NCI-H446 treated with DMSO at 0.1 percent for 48 hours (cell line): ENCODE measurements at places on chromosomes 11 and 22.

DNA sequence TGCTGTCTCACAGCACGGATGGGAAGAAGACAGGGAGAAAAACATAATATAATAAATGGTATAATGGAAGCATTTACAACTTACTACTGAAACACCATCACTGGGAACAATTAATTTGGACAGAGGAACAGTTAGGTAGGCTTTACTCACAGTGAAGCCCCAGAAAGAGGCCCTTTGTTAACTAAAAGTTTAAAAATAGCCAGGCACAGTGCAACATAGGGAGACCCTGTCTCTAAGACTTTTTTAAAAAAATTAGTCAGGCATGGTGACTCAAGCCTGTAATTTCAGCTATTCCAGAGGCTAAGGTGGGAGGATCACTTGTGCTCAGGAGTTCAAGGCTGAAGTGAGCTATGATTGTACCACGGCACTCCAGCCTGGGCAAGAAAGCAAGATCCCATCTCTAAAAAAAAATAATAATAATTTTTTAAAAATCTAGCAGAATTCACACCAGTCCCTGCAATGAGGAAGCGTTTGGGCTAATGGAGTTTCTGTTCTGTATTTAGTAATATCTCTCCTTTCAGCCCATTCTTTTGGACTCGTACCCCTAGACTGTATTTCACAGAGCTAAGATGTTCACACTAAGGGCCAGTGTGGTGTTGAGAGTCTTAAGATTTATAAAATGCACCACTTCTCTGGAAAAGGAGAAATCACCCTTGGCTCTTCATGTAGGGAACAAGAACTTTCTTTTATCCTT is 275.5 kb downstream of the SOX6 start:
- DNase-seq = no peak

- DNase-seq = no peak
Measured at GRCh38 chr11:128303383-128303782, 284.0 kb downstream of the ETS1 start.

DNA sequence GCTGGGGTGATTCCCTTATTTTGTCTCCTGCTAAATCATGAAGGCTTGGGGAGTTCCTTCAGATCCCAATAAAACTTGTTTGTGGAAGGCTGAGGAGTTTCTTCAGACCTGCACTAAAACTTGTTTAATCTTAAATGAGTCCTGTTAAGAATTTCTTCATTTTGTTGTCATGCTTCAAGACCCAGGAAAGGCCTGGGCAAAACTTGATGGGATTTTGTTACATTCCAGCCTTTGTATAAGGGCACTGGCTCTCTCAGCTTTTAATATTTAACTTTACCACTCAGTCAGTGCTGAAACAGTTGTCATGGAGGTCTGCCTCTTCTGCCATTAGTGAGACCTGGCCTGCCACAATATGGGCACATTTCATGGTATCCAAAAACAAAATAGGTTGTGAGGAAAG is 699.0 kb downstream of the ETS1 start:
- DNase-seq = no peak

DNA sequence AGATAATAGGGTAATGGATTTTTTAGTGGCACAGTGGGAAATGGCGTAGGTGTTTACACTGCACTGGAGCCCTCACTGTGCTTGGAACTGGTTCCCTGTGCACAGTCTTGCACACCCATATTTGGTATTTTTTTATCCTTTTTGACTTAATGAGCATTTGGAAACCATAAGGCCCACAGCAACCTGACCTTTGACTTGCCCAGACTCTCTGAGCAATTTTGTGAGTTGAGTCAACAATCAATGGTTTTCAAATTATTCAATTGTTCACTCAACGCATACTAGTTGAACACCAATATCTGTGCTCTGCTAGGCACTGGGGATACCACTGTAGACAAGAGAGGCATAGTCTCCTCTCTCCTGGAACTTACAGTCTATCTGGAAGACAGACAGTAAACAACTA is 14.3 kb downstream of the CD44 start:
- DNase-seq = no peak

DNA sequence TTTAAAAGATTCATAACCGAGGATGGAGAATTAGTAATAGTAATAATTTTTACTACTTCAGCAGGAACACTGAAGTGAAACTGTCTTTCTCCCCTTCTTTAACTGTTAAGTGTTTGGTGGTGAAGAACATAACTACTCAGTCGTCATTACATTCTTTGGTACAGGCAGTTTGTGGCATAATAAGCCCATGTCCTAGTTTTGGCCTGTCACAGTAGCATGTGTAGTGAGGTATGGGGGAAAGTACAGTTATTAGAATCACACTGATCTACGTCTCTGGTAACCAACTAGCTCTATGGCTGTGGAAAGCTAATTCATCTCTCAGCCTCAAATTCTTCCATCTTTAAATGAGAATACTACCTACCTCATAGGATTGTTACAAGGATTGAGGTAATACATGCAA is 71.8 kb downstream of the RBFOX2 start:
- no peak for DNase-seq

DNA sequence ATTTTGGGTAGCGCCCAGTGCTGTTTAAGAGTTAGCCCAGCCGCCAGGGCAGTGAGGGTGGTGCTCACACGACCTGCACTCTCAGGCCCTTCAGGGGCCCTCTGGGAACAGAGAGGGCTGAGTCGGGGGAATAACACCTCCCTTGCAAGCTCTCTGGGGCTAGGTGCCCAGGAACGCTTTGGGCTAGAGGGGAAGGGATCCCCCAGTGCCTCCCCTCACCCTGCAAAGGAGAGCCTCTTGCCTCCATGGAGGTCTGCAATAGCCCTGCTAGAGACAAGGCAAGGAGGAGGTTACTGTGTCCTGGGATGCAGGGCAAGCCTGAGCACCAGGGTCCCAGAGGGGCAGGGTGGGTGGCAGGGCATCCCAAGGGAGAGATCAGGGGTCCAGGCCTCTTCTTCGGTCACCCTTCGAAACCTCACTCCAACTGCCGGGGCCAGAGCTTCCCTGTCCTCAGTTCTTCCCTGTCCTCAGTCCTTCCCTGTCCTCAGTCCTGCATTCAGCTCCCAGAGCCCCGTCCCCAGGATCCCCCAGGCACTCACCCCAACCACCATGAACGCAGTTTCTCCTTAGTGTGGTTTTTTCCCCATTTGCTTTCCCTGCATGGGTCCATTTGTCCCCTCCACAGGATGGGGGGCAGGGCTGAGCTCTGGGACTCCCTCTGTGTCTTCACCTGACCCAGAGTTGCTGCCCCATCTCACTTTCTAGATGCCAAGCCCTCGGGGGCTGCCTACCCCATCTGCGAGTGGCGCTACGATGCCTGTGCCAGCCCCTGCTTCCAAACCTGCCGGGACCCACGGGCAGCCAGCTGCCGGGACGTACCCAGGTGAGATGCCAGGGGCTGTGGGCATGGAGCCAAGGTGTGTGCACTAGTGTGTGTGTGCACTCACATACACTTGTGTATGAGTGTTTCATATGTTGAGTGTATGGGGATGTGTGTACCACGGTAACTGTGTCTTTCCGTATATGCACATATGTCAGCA is 60.8 kb downstream of the OTOG start:
- DNase-seq = no peak

DNA sequence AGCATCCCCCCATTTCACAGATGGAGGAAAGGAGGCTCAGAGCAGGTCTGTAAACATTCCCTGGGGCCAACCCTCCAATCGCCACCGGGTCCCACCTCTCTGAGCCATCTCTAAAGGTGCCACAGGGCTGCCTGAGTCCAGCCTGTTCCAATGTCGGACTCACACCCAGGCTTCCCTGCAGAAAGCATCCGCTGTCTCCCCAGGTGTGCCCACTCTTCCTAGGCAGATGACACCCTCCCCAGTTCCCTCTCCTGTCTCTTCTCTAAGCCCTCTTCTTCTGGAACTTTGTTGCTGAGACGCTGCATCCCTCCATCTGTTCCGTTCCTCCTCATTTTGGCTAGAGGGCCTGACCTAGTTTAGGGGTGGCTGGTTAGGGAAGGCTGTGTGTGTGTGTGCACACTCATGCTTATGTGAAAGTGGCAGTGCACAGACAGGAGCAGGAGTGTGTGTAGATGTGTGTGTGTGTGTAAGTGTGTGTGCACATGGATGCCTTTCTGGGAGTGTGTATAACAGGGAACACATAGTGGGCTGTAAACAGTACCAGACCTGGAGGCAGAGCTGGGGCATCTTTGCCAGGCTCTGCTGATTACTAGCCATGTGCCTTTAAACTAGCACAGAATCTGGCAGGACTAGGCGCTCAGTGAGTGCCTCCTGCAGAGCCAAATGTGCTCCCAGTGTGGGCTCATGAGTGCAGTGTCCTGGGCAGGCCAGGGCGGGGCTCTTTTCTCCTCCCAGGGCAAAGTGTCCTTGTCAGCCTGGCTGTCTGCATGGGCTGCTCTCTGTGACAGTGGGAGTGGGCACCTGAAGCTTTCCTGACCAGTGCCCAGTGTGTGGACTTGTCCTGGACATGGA is 77.3 kb upstream of the NECTIN1 start:
- DNase-seq = no peak

DNA sequence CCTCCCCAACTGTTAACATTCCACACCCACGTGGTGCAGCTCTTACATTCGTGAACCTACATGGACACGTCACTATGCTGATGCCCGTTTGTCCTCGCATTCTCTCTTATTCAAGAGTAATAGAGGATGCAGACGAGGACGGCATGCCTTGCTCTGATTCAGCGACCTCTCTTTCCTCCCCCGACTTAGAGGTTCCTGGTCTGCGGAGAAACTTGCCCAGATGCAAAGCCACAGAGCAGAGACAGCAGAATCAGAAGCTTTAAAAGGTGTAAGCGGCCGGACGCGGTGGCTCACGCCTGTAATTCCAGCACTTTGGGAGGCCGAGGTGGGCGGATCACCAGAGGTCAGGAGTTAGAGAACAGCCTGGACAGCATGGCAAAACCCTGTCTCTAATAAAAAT is 288.0 kb downstream of the NTM start:
- DNase-seq = no peak

DNA sequence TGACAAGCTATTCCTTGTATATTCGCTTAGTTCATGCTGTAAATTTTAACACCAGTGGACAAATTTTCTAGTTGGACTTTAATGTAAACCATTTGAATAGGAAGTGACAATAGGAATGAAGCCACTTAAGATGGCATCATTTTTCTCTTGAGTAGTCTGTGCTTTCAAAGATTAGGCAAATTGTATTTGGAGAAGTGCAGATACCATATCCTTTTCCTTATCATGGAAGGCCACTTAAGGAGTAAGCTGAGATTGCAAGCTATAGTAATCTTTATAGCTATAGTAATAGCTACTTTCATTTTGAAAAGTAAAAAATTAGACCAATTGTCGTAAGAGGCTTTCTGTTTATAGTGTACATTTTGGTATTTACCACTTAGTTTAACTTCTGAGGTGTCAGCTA is 12.8 kb downstream of the CAPRIN1 start:
- DNase-seq = no peak

DNA sequence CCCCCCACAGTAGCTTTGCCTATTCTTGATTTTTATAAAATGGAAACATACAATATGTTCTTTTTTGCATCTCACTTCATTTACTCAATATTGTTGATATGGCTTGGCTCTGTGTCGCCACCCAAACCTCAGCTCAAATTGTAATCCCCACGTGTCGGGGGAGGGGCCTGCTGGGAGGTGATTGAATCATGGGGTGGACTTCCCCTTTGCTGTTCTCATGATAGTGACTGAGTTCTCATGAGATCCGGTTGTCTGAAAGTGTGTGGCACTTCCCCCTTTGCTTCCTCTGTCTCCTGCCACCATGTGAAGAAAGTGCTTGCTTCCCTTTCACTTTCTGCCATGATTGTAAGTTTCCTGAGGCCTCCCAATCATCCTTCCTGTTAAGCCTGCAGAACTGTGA is 431.3 kb downstream of the MN1 start:
- DNase-seq = no peak

GRCh38 chr11:117072517-117073461 is 25.4 kb downstream of the SIK3 start:
- no peak for DNase-seq

DNA sequence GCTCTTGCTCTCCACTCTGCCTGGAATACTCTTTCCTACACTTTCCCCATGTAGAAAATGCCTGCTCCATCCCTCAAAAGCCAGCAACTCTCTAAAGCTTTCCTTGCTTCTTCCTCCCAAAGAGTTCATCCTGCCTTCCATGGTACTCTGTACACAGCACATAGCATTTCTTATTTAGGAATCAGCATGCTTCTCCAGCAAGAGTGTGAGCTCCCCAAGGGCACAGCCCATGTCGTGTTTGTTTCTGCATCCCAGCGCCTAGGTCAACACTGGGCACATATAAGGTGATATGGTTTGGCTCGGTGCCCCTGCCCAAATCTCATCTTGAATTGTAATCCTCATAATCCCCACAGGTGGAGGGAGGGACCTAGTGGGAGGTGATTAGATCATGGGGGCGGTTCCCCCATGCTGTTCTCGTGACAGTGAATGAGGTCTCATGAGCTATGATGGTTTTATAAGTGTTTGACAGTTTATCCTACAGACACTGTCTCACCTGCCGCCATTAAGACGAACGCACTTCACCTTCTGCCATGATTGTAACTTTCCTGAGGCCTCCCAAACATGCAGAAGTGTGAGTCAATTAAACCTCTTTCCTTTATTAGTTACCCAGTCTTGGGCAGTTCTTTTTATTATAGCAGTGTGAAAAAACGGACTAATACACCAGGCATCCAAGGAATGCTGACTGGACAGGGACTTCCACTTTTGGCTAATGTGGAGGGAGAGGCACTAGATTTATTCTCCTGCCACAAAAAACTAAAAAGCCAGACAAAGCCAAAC is 8.2 kb downstream of the VPS37C start:
- no peak for DNase-seq

GRCh38 chr22:24337894-24338645 is 67.4 kb downstream of the SPECC1L start:
- DNase-seq = no peak

- DNase-seq = peak; percentile 26
Measured at GRCh38 chr11:35105319-35106079, 33.5 kb upstream of the CD44 start.

DNA sequence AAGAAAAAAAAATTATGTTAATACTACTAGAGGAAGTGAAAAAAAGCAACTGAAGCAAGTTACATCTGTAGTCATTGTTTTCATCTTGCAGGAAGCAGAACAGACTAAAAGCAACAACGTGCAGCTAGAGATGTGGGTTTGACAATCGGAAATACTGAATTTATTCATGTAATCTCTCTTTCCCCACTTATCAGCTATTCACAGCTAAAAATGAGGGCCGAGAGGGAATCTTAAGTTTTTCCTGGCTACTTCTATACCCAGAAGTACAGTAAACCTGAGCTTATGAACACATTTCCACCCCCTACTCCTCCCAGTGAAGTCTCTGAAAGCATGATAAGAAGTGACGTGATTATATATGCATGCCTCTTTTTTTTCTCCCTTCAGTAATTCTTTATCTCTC is 116.5 kb downstream of the SPON1 start:
- no peak for DNase-seq

- no peak for DNase-seq
Measured at GRCh38 chr22:31739795-31740201, 10.1 kb downstream of the PRR14L start.

DNA sequence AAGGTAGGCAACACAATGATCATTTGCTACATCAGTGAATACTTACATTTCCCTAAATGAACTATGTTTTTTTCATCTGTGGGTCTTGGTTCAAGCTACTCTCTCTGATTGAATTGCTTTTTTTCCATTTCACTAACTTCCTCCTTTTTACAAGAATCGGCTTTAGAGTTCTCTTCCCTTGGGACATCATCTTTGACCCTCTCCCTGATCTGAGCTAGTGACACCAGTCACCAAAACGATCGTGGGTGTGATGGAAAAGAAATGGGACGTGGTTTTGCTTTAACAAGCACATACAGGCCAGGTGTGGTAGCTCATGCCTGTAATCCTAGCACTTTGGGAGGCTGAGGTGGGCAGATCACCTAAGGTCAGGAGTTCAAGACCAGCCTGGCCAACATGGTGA is 129.9 kb downstream of the WT1 start:
- no peak for DNase-seq

- no peak for DNase-seq
Measured at GRCh38 chr22:24059793-24060192, 48.7 kb downstream of the CABIN1 start.
